ENCODE measurements at places on chromosomes 12 and 14. TPM values are rescaled to one million over a fixed set of nuclear protein-coding genes. Genes with fewer than 3 reads are reported as not detected.

Gene GLS2
- 7.2 TPM for total RNA-seq

Gene RTL1
- not detected for total RNA-seq

Gene FGF6
- total RNA-seq: not detected

Gene RPS6KL1
- total RNA-seq: 9.6 TPM

Gene SERPINA12
- total RNA-seq: not detected

Gene HOXC9
- not detected for total RNA-seq

Gene SIRT4
- 0.68 TPM for total RNA-seq

Gene CNOT2
- 118 TPM for total RNA-seq

Measured in nasal cavity respiratory epithelium epithelial cell of viscerocranial mucosa (primary cell).